NCI-H774 (cell line): ENCODE measurements at places on chromosomes 2 and 18.

GRCh38 chr2:209476367-209477208, 52.7 kb downstream of the MAP2 start:
- DNase-seq: peak; percentile 35

DNA sequence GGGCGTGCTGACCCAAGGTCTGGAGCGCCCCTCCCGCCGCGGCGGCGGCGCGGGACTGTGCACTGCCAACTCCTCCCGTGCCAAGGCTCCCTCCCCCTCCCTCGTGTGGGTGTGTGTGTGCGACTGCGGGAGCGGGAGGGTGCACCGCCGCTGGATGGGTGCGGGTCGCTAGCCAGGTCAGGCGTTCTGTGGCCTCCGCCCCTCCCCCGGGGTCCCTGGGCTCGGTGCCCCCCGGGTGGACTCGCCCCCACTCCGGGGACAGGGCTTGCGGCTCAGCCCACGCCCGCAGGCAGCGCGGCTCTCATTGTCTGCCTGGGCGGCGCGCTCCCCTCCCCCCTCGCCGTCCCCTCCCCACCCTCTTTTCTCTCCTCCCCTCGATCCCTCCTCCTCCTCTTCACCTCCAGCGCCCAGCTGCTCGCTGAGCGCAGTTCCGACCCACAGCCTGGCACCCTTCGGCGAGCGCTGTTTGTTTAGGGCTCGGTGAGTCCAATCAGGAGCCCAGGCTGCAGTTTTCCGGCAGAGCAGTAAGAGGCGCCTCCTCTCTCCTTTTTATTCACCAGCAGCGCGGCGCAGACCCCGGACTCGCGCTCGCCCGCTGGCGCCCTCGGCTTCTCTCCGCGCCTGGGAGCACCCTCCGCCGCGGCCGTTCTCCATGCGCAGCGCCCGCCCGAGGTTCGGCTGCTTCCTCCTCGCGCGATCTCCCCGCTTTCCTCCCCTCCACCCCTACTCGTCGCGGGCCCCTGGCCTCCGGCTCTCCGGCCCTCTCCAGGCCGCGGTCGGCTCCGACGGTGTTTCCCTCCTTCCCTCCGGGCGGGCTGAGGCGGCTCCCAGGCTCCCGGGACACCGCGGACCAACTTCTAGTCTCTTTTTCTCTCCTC, at the start of gene GATA6:
Gene GATA6 (plus strand): TSS at position 579 of the 878 bp plus-strand sequence. CDS start 1,556 bp downstream, outside the sequence.
- DNase-seq: peak; percentile 74

GRCh38 chr2:64374686-64375085, 79.3 kb upstream of the LGALSL start:
- no peak for DNase-seq

GRCh38 chr18:29174891-29175290, 998.0 kb upstream of the CDH2 start:
- DNase-seq: no peak

DNA sequence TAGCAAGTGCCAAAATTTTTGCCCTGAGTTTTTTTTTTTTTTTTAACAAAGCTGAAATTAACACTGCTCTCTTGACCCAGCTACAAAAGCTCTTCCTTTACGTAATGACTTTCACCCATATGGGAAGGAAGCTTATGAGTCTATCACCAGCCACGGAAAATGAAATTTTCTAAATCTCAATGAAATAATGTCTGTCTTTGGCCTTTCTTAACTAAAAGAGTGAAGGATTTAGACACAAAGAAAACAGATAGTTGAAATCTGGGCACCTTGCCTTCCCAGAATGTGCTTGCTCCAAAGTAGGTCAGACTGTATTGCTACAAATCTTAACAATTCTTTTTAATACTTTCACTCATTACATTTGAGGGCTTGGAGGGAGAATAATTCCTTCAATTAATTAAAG, 180.8 kb upstream of the MGAT5 start:
- DNase-seq: no peak

GRCh38 chr18:74947875-74948274, 261.1 kb downstream of the PTGR3 start:
- no peak for DNase-seq

DNA sequence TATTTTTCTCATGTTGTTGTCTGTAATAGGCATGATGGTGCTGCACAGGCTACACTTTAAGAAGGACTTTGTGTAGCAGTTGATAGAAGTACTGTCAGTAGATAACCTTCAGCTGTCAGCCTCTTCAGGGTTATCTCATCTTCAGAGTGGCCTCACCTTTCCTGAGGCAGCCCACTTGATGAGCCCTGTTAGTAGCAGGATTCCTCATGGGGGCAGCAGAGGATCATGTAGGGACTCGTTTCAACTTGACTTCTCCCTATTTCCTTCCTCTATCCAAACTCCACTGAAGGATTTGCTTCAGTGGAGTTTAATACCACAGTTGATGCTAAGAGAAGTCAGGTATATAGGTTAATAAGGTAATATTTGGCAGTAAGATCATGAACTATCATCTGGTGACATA, 530.3 kb upstream of the FSIP2 start:
- DNase-seq: no peak

DNA sequence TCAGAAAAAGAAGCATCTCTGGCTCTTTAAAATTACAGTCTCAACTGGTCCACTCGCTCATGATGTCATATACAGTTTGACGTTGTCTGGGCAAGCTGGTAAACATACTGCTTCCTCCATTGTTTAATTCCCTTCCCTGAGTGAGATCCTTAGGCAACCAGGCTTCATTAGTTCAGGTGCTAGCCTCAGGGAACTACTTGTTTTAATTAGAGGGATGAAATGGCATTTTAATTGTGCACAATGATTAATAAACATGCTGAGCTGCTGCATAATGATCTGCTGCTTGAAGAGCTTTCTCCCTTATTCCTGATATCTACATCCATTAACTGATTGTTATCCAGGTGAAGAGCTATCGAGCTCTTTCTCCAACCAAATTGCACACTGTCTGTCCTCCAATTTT, 195.6 kb upstream of the ETAA1 start:
- no peak for DNase-seq

- DNase-seq: no peak
These were observed 22.3 kb downstream of the COL4A3 start for GRCh38 chr2:227186751-227187150.

DNA sequence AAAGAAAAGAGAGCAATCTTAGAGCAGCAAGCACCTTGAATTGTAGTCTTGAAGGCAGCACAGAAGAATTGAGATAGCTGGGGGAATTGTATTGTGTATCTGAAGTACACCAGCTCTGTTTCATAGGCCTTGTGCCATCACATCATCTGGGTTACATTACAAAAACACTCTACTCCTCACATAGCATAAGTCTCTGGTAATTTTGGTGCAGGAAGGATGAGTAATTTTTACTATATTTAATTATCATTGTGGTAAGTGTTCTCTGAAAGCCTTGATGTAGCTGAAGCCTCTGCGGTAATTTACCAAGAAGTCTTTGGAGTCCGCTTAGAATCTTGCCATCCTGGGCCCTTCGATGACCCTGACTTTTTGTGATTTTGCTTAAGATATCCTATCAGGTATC, 291.1 kb downstream of the ARHGAP15 start:
- no peak for DNase-seq

GRCh38 chr2:211404098-211404497, 847.7 kb downstream of the CPS1 start:
- DNase-seq: no peak

GRCh38 chr2:176490061-176490861, 221.0 kb downstream of the MTX2 start:
- no peak for DNase-seq

- no peak for DNase-seq
These were observed 34.5 kb downstream of the TTLL4 start for GRCh38 chr2:218745160-218745558.

- no peak for DNase-seq
These were observed 301.3 kb upstream of the GALNT5 start for GRCh38 chr2:156956161-156956560.

GRCh38 chr18:80187956-80188642, 59.2 kb downstream of the PARD6G start:
- no peak for DNase-seq

DNA sequence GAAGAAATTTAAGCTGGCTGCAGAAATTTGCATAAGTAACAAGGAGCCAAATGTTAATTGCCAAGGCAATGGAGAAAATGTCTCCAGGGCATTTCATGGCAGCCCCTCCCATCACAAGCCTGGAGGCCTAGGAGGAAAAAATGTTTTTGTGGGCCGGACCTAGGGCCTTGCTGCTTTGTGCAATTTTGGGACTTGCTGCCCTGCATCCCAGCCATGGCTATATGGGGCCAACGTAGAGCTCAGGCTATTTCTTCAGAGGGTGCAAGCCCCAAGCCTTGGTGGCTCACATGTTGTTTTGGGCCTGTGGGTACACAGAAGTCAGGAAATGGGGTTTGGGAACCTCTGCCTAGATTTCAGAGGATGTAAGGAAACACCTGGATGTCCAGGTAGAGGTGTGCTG, 57.7 kb downstream of the MOB4 start:
- DNase-seq: no peak

DNA sequence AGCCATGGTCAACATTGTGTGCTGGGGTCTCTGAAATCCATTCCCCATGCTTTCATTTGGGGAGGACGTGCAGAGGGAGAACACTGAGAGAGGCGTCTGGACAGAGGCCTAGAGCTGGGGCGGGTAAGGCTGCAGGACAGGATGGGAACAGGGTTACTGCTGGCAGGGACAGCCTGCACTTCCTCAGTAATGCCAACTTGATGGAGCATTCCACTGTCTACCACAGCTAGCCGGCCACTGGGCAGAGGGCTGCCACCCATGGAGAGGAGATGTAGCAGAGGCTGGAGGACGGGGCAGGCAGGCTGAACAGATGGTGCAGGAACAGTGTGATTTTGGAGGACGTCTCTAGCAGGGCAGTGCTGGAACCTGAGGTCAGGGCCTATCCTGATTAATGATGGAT, 29.3 kb downstream of the MRPL33 start:
- DNase-seq: no peak

DNA sequence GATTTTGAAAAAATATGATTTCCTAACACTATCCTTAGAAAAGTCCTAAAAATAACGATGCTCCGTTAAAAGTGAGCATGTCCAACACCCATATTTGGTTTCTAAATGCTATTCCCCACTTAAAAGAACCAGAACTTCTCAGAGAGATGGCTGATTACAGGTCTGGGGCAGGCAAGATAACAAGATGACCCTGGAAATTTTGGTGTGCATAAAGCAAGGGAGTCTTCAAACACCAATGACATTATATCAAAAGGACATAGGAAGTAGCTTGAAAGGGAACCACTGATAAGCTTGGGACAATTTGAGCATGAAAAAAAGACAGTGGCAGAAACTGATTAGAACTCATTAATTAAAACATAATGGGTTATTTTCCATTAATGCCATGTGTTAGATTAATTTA, 17.9 kb downstream of the STK17B start:
- no peak for DNase-seq

DNA sequence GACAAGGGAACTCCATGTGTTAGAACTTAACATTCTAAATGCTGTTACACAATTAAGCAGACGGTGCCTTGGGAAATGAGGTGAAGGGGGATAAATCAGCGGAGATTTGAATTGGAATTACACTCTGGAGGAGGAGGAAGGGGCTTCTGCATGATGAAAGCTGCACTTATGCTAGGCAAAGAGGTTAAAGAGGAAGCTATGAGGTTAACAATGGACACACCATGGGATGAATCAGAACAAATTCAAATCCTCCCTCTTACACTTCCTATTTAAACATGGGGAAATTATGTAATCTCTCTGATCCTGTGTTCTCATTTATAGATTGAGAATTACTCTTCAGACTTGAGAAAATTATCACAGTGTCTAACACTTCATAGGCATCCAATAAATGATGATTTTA, 121.5 kb upstream of the SIX2 start:
- DNase-seq: no peak

- DNase-seq: no peak
These were observed 206.2 kb upstream of the PID1 start for GRCh38 chr2:229477269-229477755.

DNA sequence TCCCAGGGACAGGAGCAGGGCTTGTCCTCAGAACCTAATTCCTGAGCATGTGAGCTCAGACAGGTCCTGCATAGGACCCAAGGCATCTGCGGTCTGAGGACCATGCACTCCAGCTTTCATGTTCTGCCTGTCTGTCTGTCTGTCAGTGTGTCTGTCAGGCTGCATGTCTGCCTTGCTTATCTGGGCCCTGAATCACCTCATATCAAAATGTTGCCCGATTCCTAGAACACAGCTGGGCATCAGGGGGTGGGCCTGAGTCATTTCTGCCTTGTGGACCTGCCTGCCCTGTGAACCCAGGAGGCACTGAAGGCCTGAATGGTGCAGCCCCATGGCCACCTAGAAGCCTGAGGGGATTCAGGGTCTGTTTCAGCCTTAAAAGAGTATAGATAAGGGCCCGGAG, 22.1 kb downstream of the INHBB start:
- DNase-seq: no peak

- DNase-seq: no peak
These were observed 148.8 kb downstream of the EPHA4 start for GRCh38 chr2:221423210-221423804.

DNA sequence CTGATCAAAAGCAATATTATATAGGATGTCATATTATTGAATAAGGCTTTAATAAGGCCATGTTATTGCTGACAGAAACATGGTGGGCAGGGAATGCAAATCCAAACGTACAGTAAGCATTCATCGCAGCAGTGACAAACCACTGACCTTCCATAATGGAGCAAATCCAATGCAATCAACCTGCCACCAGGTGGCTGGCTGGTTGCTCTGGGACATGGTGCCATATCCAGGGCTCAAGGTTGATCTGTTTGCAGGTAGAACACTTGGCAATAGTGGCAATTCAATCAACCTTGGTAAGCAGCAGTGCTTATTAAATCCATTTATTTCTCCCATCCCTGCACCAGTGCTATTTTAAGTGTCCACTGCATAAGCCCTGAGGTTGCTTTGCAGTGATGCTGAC, 75.4 kb downstream of the CERKL start:
- no peak for DNase-seq

DNA sequence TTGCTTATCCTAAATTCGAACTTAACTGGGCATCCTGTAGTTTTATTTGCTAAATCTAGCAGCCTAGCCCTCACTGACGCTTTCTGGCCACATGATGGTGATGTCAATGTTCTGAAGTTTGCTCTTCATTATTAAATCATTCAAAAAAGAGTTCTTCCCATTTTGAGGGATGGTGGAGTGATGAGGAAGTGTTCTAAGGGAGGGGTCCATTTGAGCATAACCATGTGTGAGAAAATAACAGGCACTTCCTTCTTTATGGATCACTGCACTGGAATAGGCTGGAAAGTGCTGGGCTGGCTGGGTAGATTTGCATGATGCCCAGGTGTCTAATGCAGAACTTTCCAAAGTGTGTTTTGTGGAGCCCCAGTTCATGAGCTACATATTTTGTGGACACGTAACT, 74.2 kb downstream of the TNFRSF11A start:
- DNase-seq: no peak

DNA sequence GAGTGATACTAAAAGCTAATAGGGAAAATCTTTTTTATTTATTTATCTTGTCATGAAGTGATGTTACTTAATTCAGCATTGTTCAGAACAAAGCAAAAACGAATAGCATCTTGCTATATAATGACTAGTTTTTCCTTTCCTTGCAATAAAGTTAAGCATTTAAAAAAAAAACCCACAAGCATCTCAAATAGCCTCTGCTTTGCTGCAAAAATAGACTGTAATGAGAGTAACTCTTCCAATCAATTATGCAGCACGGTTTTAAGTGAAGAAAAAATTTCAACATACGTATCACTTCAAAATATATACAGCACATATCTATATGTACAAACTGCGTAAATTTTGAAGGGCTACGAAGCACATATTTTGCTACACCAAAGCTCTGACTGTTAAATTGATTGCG, 153.3 kb upstream of the VRK2 start:
- no peak for DNase-seq

GRCh38 chr2:42859006-42859552, 66.7 kb upstream of the HAAO start:
- peak; percentile 37 for DNase-seq

GRCh38 chr2:112482309-112483041, 519 bp downstream of the TTL start:
- DNase-seq: peak; percentile 52

GRCh38 chr18:29123706-29124530, 947.0 kb upstream of the CDH2 start:
- no peak for DNase-seq
